Stimulated activated CD4-positive, alpha-beta T cell treated with anti-CD3 and anti-CD28 coated beads, Interleukin-12 subunit alpha, Interleukin-12 subunit beta, amount 100 ng/mL, for 4 hours (primary cell): ENCODE measurements at places on chromosomes 16 and 17.

- DNase-seq: no peak
Measured at GRCh38 chr17:40541060-40541872, 24.0 kb downstream of the CCR7 start.

DNA sequence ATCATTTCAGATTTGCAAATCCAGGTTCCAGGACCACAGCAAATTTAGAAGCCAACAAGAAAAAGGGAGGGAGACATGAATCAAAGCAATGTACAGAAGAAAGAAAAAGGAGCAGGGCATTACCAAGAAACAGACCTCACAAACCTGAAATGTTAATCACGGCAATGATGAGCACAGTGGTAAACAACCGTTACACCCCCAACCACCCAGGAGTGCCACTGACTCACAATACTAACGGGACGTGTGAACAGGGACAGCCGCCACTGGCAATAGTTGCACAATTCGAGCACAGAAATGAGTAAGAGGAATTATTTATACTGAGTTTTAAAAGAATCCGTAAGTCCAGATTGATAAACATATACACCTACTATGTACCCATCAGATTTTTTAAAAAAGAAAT is 13.8 kb downstream of the USP22 start:
- no peak for DNase-seq

GRCh38 chr16:63422715-63423114 is 1386.5 kb upstream of the CDH8 start:
- no peak for DNase-seq

GRCh38 chr16:68752602-68753001 is 15.5 kb downstream of the CDH1 start:
- no peak for DNase-seq

DNA sequence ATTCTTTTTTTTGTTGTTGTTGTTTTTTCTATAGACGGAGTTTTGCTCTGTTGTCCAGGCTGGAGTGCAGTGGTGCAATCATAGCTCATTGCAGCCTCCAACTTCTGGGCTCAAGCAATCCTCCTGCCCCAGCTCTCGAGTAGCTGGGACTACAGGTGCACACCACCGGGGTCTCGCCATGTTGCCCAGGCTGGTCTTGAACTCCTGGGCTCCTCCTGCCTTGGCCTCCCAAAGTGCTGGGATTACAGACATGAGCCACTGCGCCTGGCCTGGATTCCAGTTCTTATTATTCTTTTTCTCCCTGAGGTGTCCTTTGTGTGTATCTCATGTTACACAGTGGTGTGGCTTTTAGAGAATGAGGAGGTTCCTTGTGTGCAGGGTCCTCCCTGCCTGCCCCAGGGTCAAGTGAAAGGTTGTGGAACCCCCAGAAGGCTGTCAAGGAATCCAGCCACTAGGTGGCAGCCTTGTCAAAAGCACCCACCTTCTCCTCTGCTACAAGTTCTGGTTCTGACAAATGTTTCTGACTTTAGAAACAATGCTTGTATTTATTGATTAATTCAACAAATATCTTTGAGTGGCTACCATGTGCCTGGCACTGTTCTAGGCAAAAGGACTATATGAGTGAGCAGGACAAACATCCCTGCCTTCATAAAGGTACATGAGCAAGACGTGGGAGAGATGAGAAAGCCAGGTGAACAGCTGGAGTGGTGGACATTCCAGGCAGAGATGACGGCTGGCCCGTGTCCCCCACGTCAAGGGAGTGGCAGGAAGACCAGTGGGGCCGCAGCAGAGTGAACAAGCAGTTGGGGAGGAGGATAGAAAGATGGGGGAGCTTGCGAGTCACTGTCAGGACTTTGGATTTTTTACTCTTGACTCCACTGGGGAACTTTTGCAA is 112.4 kb downstream of the SPECC1 start:
- peak; percentile 66 for DNase-seq

GRCh38 chr16:67098599-67098998 is 11.1 kb upstream of the PHAF1 start:
- no peak for DNase-seq

DNA sequence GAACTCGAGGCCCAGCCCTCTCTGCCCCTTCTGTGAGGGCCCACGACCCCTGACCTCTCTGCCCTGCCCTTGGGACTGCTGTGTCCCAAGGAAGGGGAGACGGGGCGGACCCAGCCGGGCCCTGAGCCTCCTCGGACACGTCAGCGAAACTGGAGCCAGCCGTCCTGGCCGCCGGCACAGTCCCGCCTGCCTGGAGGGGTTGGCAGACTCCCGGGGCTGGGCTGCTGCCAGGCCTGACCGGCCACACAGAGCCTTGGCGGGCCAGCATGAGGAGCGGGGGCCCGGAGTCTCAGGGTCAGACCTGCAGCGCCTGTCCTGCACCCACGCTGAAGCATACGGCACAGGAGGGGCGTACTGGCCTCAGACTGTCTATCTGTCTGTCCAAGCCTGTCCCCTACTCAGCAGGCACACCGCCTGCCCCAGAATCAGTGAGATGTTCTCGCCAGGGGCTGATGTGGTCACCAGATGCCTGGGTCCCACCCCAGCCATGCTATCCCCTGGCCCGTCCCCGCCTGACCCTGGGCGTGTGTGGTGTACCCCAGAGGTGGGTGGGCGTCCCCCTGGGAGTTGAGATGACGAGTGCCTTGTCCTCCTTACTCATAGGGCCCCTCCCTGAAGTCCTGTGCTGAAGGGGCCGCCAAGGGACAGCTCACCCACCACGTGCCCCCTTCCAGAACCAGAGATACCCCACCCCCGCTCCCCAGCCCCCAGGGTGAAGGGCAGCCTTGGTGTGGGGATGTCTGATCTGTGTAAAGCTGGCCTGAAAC is 4.7 kb downstream of the VASN start:
- no peak for DNase-seq

GRCh38 chr17:27083408-27084185 is 210.3 kb upstream of the WSB1 start:
- no peak for DNase-seq

GRCh38 chr16:3879258-3879886 is 1.1 kb downstream of the CREBBP start:
- peak; percentile 13 for DNase-seq

GRCh38 chr17:67549820-67550219 is 167.9 kb upstream of the NOL11 start:
- no peak for DNase-seq

- DNase-seq: no peak
Measured at GRCh38 chr16:8576141-8577004, 13.9 kb downstream of the TMEM114 start.
